ENCODE measurements at places on chromosomes 2 and 18.

GRCh38 chr2:5563411-5563810 is 128.8 kb upstream of the SOX11 start:
- DNase-seq, result no peak

- no peak for DNase-seq
Measured at GRCh38 chr2:159639712-159640111, 23.4 kb upstream of the BAZ2B start.

- DNase-seq, result no peak
Measured at GRCh38 chr2:168165985-168166901, 81.2 kb downstream of the STK39 start.

DNA sequence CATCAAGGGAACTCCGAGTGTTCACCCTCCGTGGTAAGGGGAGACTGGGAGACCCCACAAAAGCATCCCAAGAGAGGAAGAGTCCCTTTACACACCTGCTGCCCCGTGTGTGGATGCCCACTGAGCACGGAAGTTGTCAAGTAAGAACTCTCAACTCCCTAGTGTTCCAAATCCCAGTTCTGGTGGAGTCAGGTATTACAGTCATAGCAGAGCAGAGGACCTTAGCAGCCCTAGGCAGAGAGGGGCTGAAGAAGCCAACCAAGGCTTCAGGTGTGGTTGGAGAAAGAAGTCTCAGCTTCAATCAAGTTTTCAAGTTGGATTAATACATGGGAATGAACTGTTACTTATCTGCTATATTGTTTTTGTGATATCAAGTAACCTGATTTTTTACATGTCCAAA is 512.5 kb downstream of the RNF144A start:
- DNase-seq, result no peak

- DNase-seq, result no peak
Measured at GRCh38 chr2:109376115-109376514, 237.7 kb downstream of the SEPTIN10 start.

DNA sequence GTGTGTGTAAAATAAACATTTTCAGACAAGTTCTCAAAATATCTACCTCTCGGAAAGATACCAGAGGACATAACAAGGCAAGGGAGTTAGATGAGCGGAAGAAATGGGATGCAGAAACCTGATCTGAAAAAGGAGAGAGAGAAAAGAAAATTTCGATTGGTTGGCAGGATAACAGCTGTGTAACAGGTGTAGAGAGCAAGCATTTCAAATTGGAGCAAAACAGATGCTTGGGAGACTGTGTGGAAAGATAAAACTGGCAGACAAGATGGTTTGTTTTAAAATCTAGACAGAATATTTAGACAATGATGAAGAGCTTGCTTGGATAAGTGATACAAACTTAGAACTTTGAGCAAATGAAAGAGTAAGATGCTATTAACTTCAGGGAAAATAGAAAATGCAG is 20.2 kb downstream of the CHST9 start:
- DNase-seq, result no peak

- DNase-seq, result peak; percentile 89
Measured at GRCh38 chr2:219277703-219278654, 1.2 kb upstream of the DNAJB2 start.

DNA sequence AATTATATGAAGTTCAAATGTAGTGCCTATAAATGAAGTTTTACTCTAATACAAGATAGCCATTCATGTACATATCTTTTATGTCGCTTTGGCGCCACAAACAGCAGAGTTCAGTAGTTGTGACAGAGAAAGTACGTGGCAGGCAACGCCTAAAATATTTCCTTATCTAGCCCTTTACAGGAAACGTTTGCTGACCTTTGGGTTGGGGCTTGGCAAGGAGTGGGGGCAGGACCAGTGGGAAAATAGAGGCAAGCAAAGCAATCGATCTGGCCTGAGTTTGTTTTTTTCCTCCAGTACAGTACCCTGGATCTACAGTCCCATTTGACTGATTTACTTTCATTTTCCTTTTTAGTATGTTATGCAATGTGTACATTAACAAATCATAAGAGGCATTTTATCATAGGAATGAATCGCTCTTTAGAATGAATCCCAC is 13.1 kb downstream of the CCDC68 start:
- DNase-seq, result peak; percentile 80

DNA sequence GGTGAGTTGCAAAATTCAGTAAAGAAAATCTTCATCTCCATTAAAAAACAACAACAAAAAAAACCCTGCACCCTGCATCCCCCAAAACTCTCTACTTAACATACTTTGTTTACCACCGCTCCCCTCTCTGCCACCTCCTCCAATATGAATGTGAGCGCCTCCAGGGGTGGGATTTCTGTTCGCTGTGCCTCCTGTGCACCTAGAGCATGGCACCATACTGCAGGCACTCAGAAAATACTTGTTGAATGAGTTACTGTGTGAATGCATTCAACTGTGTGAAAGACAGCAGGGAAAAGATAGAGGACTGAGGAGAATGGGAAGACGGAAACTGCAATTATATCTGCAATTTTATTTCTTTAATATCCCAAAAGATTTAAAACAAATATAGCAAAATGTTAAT is 4.5 kb downstream of the CEBPZ start:
- DNase-seq, result no peak

DNA sequence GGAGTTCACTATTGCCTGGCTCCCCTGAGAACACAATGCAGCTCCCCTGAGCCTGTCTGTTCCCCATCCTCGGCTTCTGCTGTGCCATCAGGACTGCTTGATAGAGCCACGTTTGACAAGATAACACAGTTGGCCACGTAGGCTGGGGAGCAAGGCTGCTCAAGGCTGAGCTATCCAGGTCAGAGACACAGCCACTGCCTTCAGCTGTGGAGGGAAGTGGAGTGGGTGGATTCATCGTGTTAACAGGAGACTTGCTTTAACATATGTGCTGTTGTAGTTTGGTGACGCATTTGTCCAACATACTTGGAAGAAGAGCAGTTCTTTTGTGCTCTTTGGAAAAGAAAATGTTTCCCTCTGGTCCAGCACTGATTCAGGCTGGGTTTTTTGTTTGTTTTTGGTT is 68.8 kb downstream of the WDSUB1 start:
- DNase-seq, result no peak

- DNase-seq, result no peak
Measured at GRCh38 chr2:174682578-174683391, 81.5 kb downstream of the CHRNA1 start.

- no peak for DNase-seq
Measured at GRCh38 chr18:48724939-48725338, 186.1 kb downstream of the CTIF start.

DNA sequence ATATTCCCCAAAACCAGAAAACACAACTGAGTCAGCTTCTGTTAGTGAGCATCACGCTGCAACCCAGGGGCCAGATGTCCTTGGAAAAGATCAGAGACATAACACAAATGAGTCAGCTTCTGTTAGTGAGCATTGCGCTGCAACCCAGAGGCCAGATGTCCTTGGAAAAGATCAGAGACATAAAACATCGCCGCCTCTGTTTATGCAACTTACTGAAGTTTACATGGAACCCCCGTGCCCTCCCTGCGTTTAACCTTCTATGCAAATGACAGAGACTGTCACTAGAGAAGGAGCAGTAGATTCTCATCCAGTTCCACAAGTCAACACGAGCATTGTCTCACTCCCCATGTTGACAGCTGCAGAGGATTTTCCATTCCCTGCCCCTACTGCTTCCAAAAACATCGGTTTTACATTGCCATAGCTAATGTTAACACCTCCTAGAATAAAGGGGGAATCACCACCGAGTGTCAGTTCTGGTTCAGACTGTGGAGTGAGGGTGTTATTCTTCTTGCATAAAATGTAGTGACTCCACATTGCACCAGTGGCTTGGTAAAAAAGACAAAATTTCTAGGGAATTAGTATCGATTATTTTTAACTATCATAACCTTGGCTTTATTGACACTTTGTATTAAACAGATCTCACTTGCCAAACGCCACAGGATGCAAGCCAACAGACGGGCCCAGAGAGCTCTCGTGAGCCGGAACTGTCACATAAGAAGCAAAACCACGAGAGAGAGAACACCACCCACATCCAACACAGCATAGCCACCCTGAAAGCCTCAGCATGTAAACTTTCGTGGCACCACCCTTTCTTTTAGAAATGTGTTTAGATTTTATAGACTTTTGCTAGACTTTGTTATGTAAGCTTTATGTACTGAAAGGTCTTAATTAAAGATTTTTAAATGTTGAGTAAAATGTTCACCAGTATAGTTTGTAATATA is 87.7 kb downstream of the SH3YL1 start:
- DNase-seq, result no peak

DNA sequence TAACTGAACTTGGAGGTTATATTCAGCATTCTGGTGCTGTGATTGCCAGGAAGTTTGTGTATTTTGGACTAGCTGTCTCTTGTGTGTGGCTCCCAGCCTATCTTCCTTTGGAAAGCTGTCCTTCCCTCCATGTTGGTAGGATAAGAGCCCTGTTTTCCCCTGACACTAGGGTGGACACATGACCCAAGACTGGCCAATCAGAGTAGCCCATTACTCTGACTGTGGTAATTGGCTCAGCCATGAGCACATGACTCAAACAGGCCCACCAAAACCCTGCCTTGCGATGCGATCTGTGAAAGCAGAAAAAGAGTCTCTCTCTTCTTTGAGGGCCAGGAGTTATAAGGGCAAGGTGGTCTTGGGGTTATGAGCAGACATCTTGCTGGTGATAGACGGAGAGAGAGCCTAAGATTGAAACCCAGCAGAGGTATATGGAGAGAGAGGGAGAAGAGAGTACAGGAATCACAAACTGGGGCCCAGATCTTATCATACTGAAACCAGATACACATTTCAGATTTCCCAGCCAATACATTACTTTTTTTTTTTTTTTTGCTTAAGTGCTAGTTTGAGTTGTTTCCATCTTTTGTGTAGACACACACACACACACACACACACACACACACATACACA is 45.3 kb upstream of the SERPINE2 start:
- no peak for DNase-seq

DNA sequence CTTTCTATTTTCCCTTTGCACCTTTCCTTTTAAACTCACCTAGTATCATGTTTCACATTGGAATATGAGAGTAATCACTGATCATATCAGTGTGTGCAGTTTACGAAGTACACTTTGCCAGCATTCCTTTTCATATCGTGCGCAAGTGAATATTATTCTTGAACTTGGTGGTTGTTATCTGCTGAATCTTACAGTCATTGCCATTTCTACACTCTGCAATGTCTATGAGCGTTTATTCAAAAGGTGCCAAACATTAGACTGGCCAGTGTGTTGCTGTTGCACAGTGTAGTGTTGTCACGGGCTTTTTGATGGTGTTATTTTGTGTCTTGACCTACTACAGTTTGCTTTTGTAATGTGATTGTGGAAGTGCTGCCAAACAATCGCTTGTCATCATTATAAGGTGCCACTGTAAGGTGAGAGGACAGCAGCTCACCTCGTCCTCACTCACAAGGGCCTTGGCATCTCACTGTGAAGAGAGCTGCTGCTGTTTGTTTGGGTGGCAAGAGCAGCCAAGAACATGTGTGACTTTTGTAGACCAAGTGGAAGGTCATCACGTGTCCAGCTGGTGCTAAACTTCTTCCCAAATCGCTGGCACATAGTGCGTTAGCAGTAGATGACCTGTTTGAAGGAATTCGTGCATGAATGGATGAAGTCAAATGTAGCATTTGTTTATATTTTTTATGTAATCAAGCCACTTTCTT is 113.3 kb downstream of the MYO1B start:
- no peak for DNase-seq

DNA sequence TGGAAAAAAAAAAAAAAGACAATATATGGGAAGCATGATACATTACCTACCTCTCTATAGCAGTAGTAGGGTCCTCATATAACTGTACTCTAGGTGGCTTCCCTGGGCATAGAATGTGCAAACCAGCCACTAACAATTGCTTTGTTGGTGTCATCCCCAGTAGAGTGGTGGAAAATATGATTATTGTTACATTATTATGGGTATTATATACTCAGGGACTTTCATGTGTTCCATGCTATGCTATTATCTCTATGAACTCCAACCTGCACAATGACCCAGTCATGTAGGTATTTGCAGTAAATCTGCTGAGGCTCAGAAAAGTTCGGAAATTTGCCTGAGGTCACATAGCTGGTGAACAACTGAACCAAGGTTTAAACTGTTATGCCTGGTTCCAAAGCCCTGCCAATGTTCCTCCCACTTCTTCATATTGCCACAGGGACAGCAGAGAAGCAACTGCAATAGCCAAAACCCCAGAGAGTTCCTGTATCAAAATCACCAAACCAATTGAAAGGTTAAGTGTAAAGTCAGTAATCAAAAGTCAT is 52.6 kb upstream of the MAP4K4 start:
- no peak for DNase-seq

- no peak for DNase-seq
Measured at GRCh38 chr2:111623380-111623779, 260.6 kb downstream of the ANAPC1 start.

DNA sequence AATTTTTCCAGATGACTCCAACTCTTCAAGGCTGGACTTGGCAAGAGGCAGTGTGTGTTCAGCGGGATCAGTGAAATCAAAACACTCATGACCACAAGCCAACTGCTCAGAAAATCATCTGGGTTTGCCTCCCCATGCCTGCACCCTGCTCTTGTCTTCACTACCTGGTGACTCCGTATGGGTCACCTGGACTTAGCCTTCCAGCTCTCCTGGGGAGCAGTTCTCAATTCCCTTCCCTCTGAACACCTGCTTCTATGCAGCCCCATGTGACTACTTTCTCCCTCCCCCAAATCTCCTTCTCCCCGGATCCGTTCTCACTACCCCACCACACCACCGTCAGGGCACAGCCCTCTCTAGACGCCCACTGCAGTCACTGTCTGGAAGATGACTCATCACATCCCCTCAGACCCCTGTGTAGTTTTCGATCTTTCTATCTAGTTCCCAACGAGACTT is 130.2 kb upstream of the ID2 start:
- no peak for DNase-seq

- DNase-seq, result no peak
Measured at GRCh38 chr18:74742573-74743243, 145.0 kb downstream of the ZNF407 start.

- DNase-seq, result no peak
Measured at GRCh38 chr2:99735753-99736152, 245.9 kb upstream of the REV1 start.

GRCh38 chr2:55712477-55713060 is 18.9 kb upstream of the PNPT1 start:
- DNase-seq, result no peak

All from hematopoietic multipotent progenitor cell treated with erythropoietin and hydrocortisone succinate and interleukin-3 and kit ligand, for 15 days (in vitro differentiated cells).